ENCODE measurements at places on chromosomes 4 and X.

- no peak for DNase-seq
These were observed 12.2 kb upstream of the SPCS3 start for GRCh38 chr4:176307666-176307930.

- no peak for DNase-seq
These were observed 325.0 kb upstream of the HAND2 start for GRCh38 chr4:173855015-173855414.

GRCh38 chr4:21271439-21272052 is 571.3 kb downstream of the PACRGL start:
- DNase-seq: no peak

GRCh38 chr4:10080589-10081217 is 35.9 kb downstream of the WDR1 start:
- DNase-seq: no peak

- no peak for DNase-seq
These were observed 251.1 kb downstream of the DCLK2 start for GRCh38 chr4:150329373-150329772.

GRCh38 chrX:41711021-41711667 is 12.8 kb upstream of the GPR82 start:
- no peak for DNase-seq

- no peak for DNase-seq
These were observed 220.2 kb upstream of the UGT8 start for GRCh38 chr4:114378305-114378903.

All from GOT3 (cell line).